LHCN-M2 (cell line): ENCODE measurements at places on chromosomes 7 and 10. TPM values are rescaled to one million over a fixed set of nuclear protein-coding genes. Genes with fewer than 3 reads are reported as not detected.
A peak's percentile ranks its signal among the peaks of the same experiment; 100 is the strongest.

GRCh38 chr7:138903186-138903820 lies 77.9 kb downstream of the KIAA1549 start:
- no peak for DNase-seq

DLX5 gene
- total RNA-seq = 0.13 TPM in 1 of 2 replicates, not detected in the other

DNA sequence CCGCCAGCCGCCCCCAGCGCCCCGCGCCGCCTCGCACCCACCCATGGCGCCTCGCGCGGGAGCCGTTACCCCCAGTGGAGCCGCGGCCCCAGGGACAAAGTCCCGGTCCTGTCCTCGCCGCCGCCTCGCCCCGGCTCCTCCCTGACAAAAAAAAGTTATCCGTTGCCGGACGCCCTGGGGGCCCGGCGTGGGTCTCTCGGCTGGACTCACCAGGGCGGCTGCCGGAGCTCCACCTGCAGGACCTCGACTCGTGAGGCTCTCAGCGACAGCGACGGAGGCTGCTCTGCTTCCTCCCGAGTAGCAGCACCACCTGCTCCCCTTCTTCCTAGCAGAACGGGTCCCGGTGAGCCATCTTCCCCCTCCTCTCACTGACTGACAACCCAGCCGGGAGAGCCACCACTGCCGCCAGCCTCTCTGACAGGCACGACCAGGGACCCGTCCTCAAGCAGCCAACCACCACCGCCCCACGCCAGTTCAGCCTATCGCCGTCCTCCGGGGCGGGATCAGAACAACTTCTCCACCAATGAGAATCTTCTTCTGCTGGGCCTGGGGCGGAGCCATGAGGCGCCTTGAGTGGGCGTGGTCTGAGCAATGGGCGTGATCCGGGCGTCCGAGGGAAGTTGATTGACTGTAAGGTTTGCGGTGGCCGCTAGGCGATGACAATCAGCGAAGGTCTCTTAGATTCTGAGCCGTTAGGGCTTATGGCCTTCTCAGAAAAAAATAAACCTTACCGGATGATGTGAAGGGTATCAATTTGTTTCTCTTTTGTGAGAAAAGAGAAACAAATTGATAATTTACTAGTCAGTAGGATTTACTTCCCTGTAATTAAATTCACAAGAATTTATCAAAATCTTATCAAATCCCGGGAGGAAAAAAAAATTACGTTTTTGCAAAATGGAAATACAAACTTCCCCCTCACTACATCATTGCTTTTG lies at the start of gene HYCC1:
HYCC1 (minus strand) TSS at position 416 of the 935 bp plus-strand sequence. CDS start 23,019 bp downstream, outside the sequence.
- peak; percentile 100 for DNase-seq

RAB19 gene
- not detected in 2 replicates for total RNA-seq

DNA sequence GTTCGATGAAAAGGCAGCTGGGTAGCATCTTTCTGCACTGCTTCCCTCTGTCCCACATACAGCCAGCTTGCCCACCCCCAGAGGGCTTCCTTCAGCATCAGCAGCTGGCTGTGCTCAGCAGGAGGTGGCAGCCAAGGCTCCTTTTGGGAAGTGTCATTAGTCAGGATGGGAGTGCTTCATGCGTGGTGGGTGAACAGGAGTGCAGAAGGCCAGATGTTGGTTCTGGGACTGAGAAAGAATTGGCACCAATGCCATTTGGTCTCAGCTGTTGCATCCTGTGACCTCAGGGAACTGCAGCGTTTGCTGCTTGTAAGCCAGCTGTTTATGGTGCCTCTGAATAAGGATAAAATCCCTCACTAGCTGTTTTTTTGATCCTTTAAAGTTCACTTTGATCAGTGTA lies 131.1 kb upstream of the SORCS3 start:
- DNase-seq = peak; percentile 7

OPN4 gene
- not detected in 2 replicates for total RNA-seq

GRCh38 chr10:43585046-43585445 lies 10.6 kb upstream of the ZNF239 start:
- DNase-seq = peak; percentile 69

- DNase-seq = peak; percentile 5
Observed at GRCh38 chr7:27300421-27300820, 57.8 kb downstream of the EVX1 start.

SLC13A1 gene
- total RNA-seq = not detected in 2 replicates

- DNase-seq = no peak
Observed at GRCh38 chr10:120961795-120962755, 110.9 kb downstream of the WDR11 start.

- no peak for DNase-seq
Observed at GRCh38 chr7:87330316-87330715, 15.1 kb upstream of the CROT start.

GRCh38 chr10:132359305-132360040 lies 27.5 kb downstream of the LRRC27 start:
- DNase-seq = no peak

DNA sequence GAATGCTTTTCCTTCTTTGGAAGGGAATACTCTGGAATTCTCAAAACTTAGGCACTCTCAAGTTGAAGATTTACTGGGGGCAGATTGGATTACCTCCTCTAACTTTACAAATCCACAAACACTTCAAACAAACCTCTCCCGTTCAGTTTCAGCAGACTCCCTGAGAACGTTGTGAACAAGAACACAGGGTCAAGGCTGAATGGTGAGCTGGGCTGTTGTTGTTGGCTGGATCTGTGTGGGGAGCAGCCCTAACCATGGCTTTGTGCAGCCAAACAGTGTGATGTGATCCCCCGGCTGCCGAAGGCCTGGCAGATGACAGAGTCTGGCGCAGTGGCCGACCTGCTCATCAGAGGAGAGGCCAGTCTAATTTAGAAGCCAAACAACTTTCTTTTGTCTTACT lies 93.1 kb downstream of the BMPER start:
- DNase-seq = peak; percentile 20

VENTX gene
- total RNA-seq = not detected in 2 replicates

DNA sequence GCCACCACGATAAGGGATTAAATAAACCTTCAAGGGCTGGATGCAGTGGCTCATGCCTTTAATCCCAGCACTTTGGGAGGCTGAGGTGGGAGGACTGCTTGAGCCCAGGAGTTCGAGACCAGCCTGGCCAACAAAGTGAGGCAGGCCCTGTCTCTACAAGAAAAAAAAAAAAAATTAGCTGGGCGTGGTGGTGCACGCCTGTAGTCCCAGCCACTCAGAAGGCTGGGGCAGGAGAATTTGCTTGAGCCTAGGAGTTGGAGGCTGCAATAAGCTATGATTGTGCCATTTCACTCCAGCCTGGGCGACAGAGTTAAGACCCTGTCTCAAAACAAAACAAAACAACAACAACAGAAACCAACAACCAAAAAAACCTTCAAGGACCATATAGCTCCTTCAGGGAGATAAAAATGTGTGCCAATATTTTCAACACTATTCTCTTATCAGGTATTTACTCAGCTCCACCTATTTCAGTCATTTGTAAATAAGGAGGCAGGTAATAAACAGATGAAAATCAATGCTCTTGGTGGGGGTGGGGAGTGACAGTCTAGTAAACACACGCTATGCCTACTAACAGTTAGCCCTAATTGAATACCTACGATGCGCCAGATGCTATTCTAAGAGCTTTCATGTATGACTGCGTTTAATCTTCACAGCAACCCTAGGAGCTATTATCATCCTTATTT lies 13.2 kb downstream of the BAIAP2L1 start:
- no peak for DNase-seq

ZNF777 gene
- total RNA-seq = 11.0 and 15.9 TPM in 2 replicates

SEMA3D gene
- total RNA-seq = under 0.01 TPM in 1 of 2 replicates, not detected in the other

CYP51A1 gene
- total RNA-seq = 68.6 and 72.5 TPM in 2 replicates

DNA sequence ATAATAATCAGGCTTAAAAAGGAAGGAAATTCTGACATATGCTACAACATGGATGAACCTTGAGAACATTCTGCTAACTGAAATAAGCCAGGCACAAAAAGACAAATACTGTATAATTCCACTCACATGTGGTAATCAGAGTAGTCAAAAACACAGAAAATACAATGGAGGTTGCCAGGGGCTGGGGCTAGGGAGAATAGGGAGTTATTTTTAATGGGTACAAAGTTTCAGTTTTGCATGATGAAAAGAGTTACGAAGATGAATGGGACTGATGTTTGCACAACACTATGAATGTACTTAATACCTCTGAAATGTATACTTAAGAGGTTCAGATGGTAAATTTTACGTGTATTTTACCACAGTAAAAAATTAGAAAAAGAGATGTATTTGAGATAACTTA lies 145.6 kb downstream of the DOCK4 start:
- DNase-seq = no peak

DNA sequence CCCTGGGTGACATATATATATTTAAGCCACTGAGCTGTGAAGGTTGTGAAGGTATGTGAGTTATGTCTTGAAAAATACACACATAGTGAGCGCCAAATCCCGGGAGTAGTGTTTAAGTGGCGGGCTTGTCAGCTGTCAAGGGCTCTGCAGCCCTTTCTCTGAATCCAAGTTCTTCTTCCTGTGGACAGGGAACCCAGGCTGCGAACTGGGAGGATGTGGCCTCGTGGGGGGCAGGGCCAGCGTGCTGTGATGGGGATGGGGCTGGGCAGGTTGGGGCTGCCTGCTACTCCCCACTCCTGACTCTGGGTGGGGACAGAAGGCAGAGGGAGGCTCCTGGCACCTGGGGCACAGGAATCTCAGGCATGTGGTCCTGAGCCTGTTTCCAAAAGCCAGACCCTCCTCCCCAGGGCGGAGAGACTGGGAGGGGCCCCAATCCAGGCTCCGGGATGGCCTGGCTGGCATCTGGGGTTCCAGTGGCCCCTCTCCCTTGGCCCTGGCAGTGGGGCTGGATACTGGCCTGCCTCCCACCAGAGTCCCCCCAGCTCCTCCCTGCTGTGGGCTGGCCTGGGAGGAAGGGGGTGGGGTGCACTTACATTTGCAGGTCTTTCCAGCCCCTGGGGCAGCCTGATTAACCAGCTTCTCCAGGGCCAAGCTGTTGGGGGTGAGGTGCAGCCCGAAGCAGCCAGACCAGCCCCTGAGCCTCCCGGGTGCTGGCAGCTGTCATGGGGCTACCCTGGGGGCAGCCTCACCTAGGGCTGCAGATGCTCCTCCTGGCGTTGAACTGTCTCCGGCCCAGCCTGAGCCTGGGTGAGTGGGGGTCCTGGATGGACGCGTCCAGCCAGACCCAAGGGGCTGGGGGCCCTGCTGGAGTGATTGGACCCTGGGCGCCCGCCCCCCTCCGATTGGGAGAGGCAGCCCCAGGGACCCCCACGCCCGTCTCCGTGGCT lies at the start of gene UPK3B:
UPK3B (plus strand) TSS at position 622 of the 947 bp plus-strand sequence; CDS start at position 723, 101 bp downstream.
- peak; percentile 26 for DNase-seq

BCL7B gene
- 67.7 and 71.0 TPM in 2 replicates for total RNA-seq

GRB10 gene
- 17.5 and 24.0 TPM in 2 replicates for total RNA-seq

DNA sequence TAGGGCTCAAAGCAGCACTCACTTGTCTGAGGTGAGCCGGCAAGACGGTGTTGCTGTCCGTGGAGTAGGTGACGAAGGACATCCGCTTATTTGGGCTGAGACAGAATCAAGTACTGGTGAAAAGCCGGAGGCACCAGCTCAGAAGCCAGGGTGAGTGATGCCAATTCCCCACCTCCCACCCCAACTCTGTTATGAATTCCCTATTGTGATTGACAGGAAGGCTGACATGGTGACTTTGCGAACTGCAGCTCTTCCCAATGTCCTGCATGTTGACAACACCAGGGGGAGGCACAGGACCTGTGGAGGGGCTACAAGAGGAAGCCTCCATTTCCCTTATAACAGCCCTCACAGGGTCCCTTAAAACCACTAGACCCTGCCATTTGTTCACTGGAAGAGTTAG lies 52.3 kb upstream of the MSMB start:
- no peak for DNase-seq

DNA sequence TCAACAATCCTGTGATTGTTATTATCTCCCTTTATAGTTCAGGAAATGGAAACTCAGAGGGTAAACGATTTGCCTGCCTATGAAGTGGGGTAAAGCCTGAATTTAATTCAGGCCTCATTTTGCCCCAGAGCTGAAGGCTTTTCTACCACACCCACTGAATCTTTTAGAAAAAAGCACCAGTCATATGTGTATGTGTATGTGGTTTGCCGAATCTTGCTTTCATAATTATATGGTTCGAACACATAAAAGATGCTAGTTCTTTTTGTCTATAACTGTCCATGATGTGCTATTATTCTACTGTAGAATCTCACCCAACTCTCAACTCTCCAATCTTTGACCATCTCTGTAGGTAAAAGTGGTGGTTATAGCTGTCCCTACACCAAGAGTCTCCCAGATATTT lies 83.6 kb downstream of the MYOF start:
- DNase-seq = no peak

TSPAN12 gene
- total RNA-seq = 6.2 and 6.4 TPM in 2 replicates

DNA sequence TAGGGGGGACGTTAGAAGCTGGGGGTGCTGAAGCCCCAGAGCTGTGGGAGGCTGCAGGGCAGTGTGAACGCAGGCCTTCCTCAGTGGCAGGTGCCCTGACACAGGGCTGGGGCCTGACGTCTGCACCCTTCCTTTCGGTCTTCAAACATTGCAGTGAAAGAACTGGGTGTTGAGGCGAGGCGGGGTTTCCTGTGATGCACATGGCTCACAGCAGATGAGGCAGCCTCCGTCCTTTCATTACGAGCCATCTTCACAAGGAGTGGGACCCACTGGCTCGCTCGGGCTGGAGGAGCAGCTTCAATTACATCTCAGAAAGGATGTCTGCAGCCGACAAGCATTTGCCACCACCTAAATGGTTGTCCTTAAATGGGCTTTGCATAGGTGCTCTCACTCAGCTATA lies 180.3 kb upstream of the SHH start:
- DNase-seq = no peak

GRCh38 chr10:5442990-5443370 lies 30.6 kb downstream of the NET1 start:
- no peak for DNase-seq

ACSL5 gene
- total RNA-seq = 0.29 and 0.71 TPM in 2 replicates

DNA sequence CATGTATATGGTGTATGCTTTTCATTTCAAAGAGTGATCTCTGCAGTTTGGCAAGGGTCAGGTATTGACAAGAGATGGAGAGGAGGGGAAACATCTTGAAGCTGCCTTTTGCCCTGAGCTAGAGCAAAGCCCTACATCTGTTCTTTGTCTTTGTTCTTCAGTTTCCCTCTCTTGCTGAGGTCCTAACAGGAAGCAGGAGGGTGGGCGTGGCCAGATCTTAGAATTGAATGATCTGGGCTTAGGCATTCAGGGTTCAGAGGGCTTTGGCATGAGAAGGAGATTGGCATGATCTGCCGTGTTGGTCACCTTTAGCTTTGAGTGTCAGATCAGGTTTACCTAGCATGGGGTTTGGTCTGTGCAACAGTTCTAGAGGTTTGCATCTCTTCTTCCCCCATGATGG lies 41.3 kb downstream of the LRMDA start:
- no peak for DNase-seq

GRCh38 chr10:73965890-73966768 lies 31.8 kb upstream of the VCL start:
- DNase-seq = peak; percentile 100

SEMA3E gene
- 0.71 and 0.98 TPM in 2 replicates for total RNA-seq

GRCh38 chr7:18575622-18576572 lies 80.3 kb downstream of the HDAC9 start:
- no peak for DNase-seq

ARHGAP22 gene
- 255 and 312 TPM in 2 replicates for total RNA-seq

- DNase-seq = no peak
Observed at GRCh38 chr7:73940701-73941238, 79.8 kb downstream of the TMEM270 start.
